ENCODE measurements at places on chromosomes 5 and 9. TPM values are rescaled to one million over a fixed set of nuclear protein-coding genes. Genes with fewer than 3 reads are reported as not detected.

DNA sequence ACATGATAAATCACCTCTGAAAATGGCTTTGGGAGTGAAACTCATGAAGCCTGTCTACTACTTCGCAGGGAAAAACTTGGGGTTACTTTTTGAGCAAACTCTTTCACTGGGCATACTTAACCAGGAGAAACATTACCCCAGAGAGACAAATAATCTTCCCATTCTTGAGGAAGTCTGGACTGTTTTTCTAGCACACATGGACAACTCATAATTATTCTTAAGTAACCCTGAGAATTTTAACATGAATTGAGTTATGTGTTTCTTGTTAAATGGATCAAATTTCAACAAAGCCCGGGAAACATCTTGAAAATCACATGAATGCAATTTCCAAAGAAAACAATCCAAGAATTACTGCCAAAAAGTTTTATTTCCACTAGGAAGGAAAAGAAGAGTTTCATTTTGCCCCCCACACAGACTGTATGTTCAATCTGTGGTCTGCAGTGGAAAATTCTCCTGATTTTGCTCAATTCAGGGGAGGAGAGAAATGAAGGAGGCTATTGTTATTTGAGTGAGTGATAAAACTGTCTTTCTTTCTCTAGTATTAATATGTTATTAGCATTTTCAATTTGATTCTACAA lies 564.8 kb upstream of the CLINT1 start:
- no peaks in the 10 kb centered on the region for H3K36me3 ChIP-seq
- no peaks in the 10 kb centered on the region for H3K27me3 ChIP-seq
- H3K27ac ChIP-seq, result no peak overlapping the region
- no peak overlapping the region for H3K4me3 ChIP-seq
- peaks cover 10% of the 10 kb centered on the region for H3K4me1 ChIP-seq

DNA sequence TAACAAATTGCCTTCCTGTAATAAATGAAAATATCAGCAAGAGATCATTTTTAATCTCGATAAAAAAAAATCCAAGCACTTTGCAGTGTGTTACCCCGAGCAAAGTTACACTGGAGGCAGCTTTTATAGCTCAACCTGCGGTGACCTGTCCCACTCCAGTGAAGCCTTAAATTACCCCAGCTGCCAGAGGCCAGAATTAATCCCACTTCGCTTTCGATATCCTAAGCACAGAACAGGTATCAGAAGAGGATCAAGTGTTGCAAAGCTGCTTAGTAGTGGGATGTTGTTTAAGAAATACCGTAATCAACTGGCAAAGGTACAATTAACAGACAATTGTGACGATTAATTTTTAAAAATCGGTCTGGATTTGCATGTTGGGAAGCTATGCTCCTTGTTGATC lies 314.0 kb downstream of the AGTPBP1 start:
- no peak for DNase-seq
- no peaks in the 10 kb centered on the region for H3K27me3 ChIP-seq
- no peak overlapping the region for H3K4me3 ChIP-seq
- H3K27ac ChIP-seq, result no peak overlapping the region

DNA sequence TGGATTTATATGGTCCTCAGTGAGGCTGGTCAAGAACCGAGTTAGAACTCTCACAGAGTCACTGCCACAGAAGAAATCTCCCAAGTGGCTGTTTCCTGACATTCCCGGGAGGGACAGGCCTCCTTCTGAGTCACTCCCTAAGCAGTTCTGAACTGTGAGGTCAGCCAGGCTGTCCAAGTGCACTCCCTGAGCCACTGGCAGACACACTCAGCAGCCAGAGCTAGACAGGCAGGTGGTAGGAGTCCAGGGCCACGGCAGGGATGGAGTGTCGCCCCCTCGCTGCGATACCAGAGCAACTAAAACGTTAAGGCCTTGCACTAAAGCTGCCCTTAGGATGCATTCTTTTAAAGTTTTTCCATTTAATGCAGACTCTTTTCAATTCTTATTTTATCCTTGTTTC lies 3.4 kb downstream of the IL4 start:
- no peaks in the 10 kb centered on the region for H3K4me1 ChIP-seq
- no peak for DNase-seq
- H3K36me3 ChIP-seq, result no peaks in the 10 kb centered on the region
- H3K27ac ChIP-seq, result no peak overlapping the region
- no peaks in the 10 kb centered on the region for H3K27me3 ChIP-seq

IFNB1 gene
- total RNA-seq, result not detected

NRARP gene
- 10.0 TPM for total RNA-seq

ANKRD33B gene
- total RNA-seq, result 13.3 TPM

All from ovary (tissue), 10 donors.